ENCODE measurements at places on chromosomes 1 and 21.

DNA sequence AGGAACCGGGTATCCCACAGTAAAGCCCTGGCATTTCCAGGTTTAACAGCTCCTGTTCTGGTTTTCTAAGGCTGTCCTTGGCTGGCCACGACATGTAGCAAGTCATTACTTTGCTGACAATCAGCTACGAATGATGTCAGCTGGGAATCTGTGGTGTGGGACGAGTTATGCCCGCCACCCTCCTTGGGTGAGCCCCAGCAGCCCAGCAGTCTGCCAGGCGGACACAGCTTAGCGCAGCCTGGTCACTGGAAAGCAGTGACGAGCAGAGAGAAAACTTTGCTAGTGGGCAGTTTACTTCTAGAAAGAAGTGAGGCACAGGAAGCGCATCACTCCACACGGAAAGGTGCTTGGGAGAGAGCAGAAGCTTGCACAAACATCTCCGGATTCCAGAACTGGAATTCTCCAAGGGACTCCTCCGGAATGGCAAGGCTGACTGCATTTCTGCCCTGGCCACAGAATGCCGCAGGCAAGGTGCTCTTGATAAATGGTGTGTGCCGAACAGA lies 15.5 kb upstream of the ZNF436 start:
- DNase-seq = no peak

DNA sequence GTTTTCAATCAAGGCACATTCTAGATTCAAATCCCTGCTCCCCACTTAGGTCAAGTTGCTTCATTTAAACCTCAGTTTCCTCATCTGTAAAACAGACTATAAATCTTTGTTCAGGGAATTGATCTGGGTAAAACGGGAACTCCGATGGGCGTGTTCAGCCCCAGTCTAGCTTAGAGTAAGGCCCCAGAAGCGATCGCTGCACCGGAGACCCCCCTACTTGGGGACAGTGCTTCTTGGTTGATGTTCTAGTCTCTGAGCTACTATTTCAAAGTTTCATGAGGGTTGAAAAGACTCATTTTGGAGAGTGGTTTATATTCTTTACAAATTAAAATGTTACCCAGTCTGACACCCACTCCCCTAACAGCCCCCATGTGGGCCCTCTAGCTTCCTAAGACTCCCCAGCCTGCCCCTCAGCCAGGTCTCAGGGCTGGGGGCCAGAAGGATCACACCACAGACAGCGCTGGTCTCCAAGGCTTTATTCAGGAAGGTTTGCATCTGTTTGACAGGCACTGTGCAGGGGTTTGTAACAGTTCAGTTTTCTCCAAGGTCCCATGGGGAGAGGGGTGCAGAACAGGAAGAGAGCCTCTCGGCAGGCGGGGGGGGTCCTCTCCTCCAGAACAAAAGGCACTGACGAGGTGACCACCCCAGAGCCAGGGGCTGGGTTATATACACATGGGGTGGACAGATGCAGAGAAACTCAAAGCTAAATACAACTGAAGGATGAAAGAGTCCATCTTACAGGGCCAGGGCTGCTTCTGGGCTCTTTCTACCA lies 82.9 kb downstream of the STUM start:
- DNase-seq = no peak

DNA sequence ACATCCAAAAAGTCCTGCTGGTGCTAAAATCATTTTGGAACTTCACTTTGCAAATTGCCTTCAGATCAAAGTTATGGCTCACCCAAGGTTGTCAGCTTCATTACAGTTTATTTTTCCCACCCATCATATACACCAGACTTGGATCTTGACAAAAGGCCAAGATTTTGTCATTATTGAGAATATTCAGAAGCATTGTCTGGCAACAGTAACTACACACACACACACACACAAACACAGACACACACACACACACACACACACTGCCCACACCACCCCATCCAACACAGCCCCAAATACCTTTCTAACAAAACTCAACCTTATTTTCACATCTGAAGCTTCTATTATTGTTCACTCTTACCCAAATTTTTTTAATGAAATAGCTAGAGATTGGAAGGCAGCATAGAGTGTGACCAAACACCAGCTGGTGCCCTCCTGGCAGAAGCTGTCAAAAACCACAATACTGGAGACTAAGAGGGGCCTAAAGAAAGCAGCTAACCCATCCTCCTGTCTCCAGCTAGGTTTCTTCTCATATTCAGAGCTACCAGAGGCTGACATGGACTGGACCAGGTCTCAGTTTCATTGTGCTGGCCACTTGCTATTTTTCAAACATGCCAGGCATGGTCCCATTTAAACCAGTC lies 139.1 kb upstream of the ZC3H11B start:
- no peak for DNase-seq

- DNase-seq = no peak
Observed at GRCh38 chr1:164610538-164611222, 51.7 kb downstream of the PBX1 start.

DNA sequence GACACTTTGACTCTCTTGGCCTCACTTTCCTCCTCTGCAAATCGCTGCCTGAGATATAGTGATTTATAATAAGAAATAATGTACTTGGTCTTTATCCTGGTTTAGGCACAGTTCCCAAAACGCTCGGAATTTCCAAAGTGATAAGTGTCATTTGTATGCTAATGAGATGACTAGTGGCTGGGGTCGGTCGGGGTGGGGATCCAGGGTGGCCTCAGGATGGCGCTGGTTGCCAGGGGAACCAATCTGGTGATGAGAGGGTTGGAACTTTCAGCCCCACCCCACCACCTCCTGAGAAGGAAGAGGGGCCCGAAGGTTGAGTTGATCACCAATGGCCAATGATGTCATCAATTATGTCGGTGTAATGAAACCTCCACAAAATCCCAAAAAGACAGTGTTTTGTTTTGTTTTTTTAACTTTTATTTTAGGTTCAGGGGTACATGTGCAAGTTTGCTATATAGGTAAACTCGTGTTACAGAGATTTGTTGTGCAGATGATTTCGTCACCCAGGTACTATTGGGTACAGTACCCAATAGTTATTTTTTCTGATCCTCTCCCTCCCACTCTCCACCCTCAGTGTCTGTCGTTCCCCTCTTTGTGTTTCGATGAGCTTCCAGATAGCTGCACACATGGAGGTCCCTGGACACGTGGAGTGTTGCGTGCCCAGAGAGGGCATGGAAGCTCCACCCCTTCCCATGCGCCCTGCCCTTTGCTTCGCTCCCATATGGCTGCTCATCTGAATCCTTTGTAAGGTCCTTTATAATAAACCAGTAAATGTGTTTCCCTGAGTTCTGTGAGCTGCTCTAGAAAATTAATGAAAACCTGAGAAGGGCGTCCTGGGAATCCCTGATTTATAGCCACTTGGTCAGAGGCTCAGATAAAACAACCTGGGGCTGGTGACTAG lies 97.2 kb downstream of the KCNN3 start:
- no peak for DNase-seq

Measured in nucleus accumbens (tissue), 56 donors.